Karpas-422 (cell line): ENCODE measurements at places on chromosomes 3 and 15. TPM values are rescaled to one million over a fixed set of nuclear protein-coding genes. Genes with fewer than 3 reads are reported as not detected.
A peak's percentile ranks its signal among the peaks of the same experiment; 100 is the strongest.

The TIPARP gene
- total RNA-seq: 9.5 and 20.4 TPM in 2 replicates

The TRH gene
- not detected in 2 replicates for total RNA-seq

The BDH1 gene
- total RNA-seq: 80.5 and 111 TPM in 2 replicates

The TMEM158 gene
- total RNA-seq: not detected in 2 replicates

The SLC15A2 gene
- total RNA-seq: 5.6 and 17.3 TPM in 2 replicates

The NTRK3 gene
- 0.04 and 0.11 TPM in 2 replicates for total RNA-seq

The LRRC58 gene
- 25.8 and 50.5 TPM in 2 replicates for total RNA-seq

The NOX5 gene
- not detected in 2 replicates for total RNA-seq

The FAM81A gene
- total RNA-seq: 0.76 TPM in 1 of 2 replicates, not detected in the other

The RBP2 gene
- total RNA-seq: not detected in 2 replicates

The GOLGA8S gene
- total RNA-seq: not detected in 2 replicates

The TXNRD3 gene
- total RNA-seq: not detected in 2 replicates

DNA sequence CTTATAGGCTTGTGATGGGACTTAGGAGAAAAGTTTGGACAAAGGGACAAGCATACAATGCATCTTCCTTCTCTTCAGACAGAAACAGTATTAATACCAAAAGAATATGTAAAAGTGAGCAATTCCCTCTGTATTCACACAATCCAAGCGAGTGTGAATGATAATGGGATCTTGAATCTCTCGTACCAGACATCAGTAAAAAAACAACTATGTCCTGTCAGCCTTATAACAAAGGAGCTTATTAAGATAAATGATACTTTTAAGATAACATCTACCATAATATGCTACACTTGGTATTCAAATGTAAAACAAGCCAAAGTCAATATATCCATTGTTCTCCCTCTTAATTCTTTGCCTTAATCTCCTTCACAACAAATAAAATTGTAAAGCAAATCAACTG lies 288.6 kb upstream of the CNTN6 start:
- DNase-seq: no peak

DNA sequence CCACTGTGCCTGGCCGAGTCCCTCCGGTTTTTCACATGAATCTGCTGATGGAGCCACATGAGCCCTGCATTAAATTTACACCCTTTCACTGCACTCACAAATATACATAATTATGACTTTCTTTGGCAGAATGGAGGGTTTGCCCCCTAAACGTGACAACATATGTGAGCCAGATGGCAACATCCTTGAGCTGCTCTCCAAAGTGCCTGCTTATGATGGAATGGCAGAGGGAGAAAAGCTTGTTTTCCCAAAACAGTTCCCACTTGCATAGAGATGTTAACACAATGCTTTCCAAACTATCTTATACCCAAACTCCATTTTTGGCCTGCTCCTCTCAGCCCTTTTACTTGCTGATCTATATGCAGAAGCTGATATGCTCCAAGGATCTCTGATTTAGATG lies 54.9 kb downstream of the ABCC5 start:
- no peak for DNase-seq

- no peak for DNase-seq
Observed at GRCh38 chr3:127546554-127546953, 44.0 kb downstream of the TPRA1 start.

GRCh38 chr3:28590860-28591259 lies 242.2 kb upstream of the AZI2 start:
- DNase-seq: no peak

DNA sequence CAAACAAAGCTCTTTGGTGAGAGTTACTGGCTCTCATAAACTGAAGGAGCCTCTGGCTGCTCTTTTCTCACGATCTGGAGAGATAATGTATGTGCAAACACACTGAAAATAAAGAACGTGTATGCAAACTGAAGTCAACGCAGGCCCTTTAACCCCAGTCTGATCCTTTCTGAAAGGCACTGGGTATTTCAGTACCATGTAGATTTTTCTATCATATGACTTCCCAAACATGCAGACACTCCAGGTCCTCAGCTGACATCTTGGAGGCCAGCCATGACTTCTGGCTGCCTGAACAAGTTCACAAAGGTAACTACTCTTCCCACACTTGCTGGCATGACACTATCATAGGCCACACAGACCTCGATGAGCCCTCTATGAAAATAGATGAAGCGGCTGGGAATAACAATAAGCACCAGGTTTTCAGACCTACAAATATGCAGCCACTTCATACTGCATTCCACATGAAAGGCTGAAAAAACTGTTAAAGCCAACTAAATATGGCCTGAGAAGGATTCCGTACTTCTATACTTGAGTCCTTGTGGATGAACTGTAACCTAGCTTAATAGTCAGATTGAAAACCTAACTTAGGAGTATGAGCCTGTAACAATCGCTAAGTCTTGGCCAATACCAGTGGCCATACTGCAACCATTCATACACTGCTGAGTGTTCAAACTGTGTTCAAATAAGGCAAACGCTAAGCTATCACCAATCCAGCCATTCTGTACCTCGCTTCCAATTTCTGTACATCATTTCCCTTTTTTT lies 121.3 kb downstream of the THRB start:
- no peak for DNase-seq

- peak; percentile 22 for DNase-seq
Observed at GRCh38 chr3:107404727-107405469, 27.7 kb downstream of the CCDC54 start.

GRCh38 chr3:167996514-167996913 lies 99.2 kb downstream of the GOLIM4 start:
- no peak for DNase-seq

- no peak for DNase-seq
Observed at GRCh38 chr3:172931746-172932285, 181.3 kb downstream of the ECT2 start.

DNA sequence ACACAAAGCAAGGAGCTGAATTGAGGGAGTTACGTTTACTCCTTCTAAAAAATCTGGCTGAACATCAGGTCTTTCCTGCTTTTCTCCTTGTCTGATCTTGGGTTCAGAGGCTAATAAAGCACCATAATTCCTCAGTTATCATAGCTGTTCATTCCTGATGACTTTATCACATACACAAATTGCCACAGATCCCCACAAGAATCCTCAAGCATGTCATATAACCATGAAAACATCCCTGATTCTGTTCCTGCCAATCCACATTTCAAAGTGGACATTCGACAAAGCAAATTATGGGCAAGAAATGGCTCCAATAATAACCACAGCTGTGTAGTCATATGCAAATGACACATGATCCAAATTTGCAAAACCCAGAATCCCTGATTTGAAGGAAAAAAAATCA lies 321.3 kb downstream of the MEX3B start:
- no peak for DNase-seq

- DNase-seq: no peak
Observed at GRCh38 chr15:30872341-30872748, 31.4 kb upstream of the FAN1 start.

DNA sequence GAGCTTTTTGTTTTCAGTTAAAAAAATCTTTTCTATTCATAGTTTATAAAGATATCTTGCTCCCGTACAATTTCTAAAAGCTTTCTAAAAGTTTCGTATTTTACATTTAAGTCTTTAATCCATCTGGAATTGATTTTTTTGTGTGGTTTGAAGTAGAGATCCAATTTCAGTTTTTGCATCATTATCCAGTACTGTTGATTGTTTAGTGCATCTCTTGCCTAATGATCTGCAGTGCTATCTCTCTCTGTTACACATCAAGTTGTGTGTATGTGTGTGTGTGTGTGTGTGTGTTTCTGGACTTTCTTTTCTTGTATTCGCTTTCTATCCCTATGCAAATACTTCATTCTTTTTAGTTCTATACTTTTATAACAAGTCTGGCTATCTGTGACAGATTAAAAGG lies 605.8 kb upstream of the DPPA4 start:
- DNase-seq: no peak

DNA sequence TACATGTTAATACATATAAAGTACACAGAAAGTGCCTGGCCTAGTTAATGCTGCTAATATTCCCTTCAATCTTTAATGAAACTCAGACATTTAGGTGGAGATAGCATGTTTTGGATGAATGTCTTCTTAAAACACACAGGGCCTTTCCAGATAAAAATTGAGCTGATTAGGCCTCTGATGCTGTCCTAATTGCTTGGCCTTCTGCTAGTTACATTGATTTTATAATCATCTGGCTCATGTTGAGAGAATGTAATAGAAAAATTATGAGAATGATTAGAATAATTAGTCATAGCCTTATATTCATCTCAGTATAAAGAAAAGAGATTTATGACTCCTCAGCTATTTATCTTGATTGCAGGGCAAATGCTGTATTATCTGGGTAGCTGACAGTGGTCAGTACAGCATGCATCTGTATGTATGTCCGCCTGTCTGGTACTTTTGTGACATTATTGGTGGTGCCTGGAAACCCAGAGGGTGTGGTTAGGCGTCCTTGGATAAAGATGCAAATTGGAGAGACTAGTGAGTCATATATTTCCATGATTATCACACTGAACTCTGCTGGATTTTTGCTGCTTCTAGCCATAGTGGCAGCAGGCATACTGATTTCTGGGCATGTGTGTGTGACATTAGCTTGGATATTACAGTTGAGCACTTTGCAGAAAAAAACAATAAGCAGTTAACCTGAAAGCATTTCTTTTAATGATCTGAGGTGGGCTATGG lies 120.8 kb downstream of the FEZF2 start:
- DNase-seq: no peak

GRCh38 chr3:42063888-42064287 lies 27.3 kb upstream of the TRAK1 start:
- no peak for DNase-seq

DNA sequence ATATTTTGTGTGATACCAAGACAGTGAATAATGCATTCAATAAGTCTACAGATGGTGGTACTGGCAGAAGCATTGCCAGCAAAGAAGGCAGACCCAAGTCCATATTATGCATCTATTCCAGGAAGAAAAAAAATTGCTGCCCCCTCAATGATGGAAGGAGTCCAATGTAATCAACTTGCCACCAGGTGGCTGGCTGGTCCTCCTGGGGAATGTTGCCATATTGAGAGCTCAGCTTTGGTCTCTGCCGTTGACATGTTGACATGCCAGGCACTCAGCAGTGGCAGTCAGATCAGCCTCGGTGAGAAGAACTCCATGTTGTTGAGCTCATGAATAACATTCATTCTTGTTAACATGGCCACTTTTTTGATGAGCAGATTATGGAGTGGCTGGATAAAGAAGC lies 298.5 kb downstream of the IGSF11 start:
- DNase-seq: no peak

DNA sequence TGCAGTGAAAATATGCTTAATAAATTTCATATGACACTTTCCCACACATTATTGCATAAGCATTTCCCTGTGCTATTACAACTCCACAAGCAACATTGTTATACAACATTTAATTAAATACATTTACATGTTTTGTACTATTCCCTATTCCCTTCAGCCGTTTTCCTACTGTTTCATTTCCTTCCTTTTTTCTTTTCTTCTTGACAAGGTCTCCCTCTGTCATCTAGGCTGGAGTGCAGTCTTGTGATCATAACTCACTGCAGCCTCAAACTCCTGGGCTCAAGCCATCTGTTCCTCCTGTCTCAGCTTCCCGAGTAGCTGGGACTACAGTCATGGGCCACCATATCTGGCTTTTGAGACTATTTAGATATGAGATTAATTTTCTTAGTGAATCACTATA lies 254.7 kb downstream of the NFKBIZ start:
- DNase-seq: no peak

DNA sequence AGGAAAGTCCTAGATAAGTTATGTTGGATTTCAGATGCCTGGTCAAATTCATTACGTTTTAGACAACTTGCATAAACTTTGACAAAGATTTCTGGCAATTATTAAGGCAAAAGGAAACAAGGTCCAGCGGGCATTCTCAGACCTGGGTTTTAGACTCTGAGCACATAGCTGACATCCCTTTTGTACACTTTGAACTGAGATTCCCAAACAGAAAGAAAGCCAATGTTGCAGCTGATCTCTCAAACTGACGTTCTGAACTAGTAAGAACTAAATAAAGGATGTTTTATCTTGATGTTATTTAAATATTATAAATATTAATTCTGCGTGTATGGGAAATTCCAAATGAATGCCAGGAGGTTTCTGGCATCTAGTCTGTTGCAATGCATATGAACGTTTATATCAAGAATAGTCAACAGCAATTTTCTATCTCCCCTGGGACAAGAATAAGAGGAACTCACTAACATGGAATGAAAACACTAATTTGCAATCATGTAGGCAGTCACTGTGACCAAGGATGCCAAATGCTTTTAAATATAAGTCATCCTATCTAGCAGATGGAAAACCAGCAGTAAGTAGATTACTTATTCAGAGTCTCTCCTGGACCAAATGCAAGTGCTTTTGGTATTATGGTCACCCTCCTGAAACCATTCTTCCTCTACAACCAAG lies 202.1 kb downstream of the GREM1 start:
- no peak for DNase-seq

- no peak for DNase-seq
Observed at GRCh38 chr3:104080088-104080626, 1286.6 kb upstream of the ALCAM start.

- no peak for DNase-seq
Observed at GRCh38 chr3:190097617-190098016, 23.1 kb downstream of the P3H2 start.

DNA sequence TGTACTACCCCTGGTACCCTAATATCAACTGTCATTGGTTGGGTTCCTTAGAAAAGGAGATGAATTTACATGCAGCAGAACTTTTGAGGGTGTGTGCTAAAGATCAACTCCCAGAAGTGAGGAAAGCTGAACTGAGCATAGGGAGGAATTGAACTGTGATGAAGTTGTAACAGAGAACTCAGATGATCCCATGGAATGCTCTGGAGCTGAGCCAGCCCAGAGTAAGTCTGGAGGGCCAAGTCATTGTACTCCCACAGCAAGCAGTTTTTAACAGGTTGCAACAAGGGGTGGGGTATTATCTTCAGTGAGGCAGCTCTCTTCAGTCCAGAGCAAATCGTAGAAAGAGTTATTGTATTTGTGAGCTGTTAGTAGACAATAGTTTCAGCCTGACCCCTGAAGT lies 572.3 kb downstream of the PYDC2 start:
- no peak for DNase-seq

DNA sequence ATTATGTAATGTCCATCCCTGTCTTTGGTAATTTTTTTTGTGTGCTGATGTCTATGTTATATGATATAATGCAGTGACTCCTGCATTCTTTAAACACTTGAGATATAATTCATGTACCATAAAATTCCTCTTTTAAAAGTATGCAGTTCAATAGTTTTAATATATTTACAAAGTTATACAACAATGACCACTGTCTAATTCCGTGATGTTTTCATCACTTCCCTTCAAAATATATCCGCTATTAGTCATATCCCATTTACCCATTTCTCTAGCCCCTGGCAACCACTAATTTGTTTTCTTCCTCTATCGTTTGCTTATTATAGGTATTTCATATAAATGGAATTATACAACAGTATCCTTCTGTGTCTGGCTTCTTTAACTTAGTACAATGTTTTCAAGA lies 64.9 kb upstream of the SUCLG2 start:
- DNase-seq: no peak

- peak; percentile 72 for DNase-seq
Observed at GRCh38 chr3:10248984-10249748, 907 bp downstream of the TATDN2 start.
